ENCODE measurements at places on chromosomes 7 and 10.

DNA sequence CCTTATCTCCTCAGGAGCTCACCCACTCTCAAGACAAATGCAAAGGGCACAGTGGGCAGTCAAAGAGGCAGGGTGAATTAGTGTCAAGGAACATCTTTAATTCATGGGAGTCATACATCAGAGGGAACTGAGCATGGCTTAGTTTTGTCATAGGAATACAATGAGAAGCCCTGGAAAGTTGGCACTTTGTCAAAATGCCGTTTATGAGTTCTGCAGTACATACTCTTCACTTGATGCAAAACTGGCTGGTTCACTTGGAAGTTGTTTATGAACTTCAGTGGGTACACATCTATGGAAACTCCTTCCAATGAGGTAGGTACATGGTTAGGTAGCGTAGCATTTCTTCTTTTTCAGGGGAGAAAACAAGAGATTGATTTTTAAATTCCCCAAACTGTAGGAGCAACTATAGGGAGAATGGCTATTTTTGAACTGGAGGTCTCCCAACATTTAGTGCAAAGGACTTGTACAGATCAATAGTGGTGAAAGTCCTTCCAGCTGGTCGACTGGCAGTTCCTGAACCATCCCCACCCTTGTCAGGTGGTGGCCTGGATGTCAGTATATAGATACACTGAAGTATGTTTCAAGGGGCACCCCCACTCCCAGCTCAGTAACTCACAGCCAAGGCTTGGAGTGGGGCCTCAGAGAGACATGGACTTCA lies 580.5 kb downstream of the REEP3 start:
- no peak for DNase-seq

GRCh38 chr7:76044375-76044865 lies 3.4 kb downstream of the STYXL1 start:
- DNase-seq, result no peak

GRCh38 chr10:133475425-133475734 lies 21.6 kb downstream of the SCART1 start:
- no peak for DNase-seq

DNA sequence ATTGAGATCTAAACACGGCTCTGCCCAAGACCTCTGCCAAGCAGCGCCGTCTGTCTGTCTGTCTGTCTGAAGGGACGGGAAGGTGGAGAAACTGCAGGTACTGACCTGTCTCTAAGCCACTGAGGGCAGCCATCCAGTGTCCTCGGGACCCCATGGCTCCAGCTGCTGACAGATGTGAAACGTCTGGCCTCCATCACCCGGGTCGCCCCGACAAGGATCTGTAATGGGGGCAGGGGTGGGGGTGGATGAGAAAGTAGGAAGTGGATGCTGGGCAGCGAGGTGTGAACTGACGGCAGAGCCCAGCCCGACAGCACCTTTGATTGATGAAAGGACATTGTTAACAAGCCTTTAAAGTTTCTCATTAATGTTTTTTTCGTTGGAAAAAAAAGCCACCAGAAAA lies 193.1 kb downstream of the EBF3 start:
- peak; percentile 37 for DNase-seq

- no peak for DNase-seq
These were observed 534.3 kb downstream of the PTPRN2 start for GRCh38 chr7:158053183-158053915.

DNA sequence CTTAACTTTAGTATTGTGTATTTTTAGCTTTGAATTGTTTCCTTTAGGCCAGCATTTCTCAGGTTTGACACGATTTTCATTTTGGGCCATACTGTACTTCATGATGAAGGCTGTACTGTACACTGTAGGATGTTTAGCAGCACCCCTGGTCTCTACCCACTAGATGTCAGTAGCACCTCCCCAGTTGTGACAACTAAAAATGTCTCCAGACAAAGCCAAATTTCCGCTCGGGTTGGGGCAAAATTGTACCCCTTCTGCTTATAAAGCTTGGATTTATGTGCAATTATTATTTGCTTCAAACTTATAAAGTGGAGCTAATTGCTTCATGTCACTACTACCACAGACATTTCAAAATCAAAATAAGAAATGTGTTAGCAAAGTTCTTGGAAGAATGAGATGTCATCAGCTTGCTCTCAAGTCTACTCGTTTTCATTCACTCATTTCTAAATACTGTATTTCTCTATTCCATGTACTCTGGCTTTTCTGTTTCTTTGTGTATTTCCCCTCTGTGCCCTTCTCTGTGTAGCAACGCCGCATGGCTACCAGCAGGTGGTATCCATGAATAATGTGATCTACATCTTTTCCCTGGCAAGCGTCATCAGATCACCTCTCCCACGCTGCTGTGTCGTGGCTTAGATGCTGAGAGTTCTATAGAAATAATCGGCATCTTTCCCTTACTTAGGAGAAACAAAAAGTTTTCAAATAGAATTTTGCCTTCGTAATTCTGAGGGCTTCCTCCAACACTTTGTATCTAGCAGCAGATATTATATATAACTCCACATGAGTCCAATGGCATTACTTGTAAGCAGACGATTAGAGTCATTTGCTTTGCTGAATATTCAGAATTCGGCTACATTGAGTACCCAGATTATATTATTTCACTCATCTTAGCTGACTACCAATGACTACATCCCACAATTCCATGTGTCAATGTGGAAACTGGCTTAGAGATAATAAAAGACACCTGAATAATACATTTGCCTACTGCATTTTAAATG lies 47.8 kb upstream of the CALCR start:
- no peak for DNase-seq

DNA sequence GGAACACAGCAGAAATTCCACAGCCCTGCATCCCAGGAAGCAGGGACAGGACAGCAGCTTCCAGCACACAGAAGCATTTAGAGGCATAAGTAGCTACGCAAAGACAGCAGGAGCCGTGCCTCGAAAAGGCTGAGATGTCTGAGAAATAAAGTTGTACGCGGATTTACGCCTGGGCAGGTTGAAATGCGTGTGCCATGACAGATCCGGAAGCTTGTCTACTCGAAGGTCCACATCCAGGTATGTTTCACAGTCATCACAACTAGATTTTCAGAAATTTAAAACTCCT lies 26.1 kb downstream of the DIP2C start:
- DNase-seq, result no peak

DNA sequence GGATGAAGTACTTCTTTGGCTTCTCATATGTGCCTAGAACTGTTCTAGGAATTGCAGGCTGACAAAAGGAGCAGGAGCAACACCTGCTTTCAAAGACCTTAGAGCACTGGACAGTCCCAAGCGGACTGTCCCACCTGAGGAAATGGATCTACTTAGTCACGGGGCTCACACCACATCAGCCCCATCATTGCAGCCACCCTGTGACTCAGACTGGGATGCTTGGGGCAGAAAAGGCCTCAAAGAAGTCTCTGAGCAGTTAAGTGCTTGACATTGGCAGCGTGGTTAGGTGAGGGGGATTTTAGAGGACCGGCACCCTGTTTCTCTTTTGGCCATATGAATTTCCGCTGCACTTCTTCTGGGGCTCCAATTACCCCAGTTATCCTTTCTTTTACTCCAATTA lies 256.6 kb downstream of the USP6NL start:
- DNase-seq, result no peak

GRCh38 chr10:48492201-48492600 lies 112.7 kb downstream of the ARHGAP22 start:
- no peak for DNase-seq

GRCh38 chr7:768881-769504 lies 41.9 kb upstream of the PRKAR1B start:
- DNase-seq, result no peak

- DNase-seq, result no peak
These were observed 33.7 kb downstream of the GLI3 start for GRCh38 chr7:42203336-42203735.

- peak; percentile 59 for DNase-seq
These were observed 2.7 kb downstream of the VGF start for GRCh38 chr7:101162551-101163278.
